HEK293T (cell line): ENCODE measurements at places on chromosomes 1 and 21.

- no peak for DNase-seq
Measured at GRCh38 chr1:165865633-165866340, 38.4 kb downstream of the UCK2 start.

DNA sequence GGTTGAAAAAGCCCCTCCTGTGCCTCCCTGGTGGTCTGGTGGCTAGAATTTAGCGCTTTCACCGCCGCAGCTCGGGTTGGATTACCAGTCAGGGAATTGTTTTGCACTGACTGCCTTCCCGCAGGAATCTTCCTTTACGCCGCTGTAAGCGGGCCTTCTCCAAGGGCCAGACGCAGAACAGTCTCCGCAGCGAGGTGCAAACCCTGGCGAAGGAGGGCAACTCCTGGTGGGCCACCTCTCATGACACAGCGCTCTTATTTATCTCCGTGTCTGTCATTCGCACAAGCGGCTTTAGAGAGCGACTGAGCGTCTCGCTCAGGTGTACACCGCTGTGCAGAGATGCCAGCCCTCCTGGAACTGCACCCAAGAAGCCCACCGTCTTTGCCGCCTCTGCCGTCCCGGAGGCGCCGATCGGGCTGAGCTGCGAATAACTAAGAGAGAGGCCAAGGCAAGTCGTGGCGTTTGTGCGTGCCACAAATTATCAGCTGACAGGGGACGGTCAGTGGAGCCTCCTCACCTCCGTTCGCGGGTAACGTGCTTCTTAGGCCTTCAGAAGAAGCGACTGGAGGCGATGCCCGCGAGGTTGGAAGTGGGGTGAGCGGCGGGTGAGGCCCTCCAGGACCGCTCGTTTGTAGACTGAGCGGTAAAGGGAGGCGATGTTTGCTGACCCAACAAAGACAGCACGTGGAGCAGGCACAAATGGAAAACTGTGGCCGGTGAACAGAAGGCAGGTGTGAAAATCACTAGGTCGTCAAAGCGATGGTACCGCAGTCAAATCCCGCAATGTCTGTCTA lies 93.5 kb downstream of the PRKAB2 start:
- DNase-seq: no peak

- no peak for DNase-seq
Measured at GRCh38 chr1:184595596-184595995, 159.1 kb downstream of the EDEM3 start.

DNA sequence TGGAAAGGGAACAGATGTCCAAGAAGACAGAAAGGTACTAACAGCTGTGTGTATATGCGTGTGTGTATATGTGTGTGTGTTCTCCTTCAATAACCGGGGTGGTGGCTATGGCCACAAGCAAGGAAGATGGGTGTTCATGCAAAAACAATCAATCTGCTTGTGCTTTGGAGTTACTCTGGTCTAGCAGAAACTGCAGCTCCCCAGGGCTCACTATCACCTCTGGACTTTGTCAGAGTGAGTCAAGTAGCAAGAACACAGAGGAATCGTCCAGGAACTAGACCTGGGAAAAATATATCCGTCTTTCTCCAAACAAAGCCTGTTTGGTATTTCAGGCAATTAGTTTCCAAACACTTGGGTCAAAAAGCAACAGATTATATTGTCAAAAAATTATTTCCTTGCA lies 68.6 kb downstream of the GNG12 start:
- no peak for DNase-seq

- no peak for DNase-seq
Measured at GRCh38 chr1:67134695-67135094, at the start of gene C1orf141. TSS of gene C1orf141 (minus strand) at chr1:67134970. CDS start at chr1:67127240, 7,730 bp downstream.

DNA sequence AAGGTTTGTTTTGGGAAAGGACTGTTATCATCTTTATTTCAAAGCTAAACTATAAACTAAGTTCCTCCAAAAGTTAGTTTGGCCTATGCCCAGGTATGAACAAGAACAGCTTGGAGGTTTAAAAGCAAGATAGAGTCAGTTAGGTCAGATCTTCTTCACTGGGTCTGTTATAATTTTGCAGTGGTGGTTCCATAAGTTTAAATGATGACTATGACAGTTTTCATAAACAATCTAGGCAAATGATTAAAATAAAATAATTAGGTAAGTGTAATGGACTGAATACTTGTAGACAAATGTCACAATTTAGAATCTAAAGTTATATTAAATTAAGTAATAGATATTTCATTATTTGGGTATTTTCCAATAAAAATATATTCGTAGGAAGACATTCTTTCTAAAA lies 21.4 kb upstream of the PLA2G5 start:
- no peak for DNase-seq

DNA sequence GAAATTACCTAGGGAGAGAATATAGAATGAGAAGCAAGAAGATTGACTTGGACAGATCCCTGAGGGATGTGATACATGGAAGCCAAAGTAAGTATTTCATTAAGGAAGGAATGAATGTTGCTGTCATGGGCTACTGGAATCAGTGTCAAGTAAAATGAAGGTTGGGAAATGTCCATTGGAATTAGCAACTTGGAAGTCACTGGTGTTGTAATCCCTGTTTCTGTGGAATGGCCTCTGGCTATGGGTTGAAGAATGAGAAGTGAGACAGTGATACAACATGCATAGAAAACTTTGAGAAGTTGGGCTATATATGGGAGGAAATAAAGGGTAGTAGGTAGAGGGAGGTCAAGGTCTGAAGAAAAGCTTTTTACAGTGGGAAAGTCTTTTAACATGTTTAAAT lies 54.7 kb downstream of the CCDC18 start:
- DNase-seq: no peak

DNA sequence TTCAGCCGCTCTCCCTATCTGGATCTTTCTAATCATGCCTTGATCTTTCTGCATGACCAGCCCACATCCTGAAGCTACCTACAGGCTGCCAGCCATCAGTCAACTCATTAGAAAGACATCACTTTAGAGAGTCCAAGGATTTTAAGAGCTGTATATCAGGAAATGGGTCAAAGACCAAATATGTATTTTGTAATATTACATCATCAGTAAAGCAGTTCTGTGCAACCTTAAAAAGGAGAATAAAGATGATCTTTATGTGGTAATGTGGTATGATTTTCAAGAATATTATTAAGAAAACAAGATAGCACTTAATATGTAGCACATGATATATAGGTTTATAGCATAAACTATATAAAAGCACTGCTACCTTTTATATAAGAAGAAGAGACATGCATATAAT lies 47.6 kb downstream of the SLC30A7 start:
- no peak for DNase-seq

DNA sequence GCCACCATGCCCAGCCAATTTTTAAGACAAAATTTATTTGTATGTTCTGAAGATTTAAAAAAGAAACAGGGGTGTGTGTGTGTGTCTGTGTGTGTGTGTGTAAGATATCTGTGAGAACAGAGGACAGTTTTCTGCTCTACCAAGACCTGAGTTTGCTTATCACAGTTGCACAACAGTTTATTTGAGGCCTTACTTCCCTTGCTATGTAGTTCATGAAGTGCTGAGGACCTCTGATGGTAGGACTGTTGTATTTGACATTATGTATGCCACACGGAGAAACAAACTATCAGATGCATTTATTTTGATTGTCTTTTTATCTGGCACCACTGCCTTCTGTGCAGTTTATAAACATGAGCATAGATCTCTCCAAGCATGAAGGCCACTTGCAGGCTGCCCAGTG lies 355.2 kb downstream of the PBX1 start:
- no peak for DNase-seq

DNA sequence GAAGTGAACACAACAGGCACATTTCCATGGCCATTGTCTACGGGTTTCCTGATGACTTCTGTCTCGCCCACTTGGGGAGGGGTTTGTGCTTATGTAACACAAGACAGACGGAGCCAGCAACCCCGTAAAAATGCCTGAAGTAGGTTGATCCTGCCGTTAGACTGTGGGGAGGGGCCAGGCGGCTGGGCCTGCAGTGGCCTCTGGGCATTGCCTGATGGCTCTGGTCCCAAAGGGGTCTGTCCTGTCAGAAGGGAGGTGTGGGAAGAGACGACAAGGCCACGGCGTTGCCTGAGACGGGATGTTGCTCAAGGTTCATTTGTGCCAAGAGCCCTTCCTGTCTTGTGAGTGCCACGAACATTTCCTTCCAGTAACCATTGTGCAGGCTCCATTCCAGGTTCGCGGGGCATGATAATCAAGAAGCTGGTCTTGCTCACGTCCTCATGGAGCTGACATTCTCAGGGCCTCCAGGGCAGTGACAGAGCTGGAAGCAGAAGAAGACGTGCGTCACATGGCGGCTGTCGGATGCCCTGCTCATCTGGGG lies 44.7 kb downstream of the ABCG1 start:
- DNase-seq: no peak

- no peak for DNase-seq
Measured at GRCh38 chr1:5430911-5431697, 561.1 kb downstream of the NPHP4 start.
